ENCODE measurements at places on chromosomes 6 and 20.

DNA sequence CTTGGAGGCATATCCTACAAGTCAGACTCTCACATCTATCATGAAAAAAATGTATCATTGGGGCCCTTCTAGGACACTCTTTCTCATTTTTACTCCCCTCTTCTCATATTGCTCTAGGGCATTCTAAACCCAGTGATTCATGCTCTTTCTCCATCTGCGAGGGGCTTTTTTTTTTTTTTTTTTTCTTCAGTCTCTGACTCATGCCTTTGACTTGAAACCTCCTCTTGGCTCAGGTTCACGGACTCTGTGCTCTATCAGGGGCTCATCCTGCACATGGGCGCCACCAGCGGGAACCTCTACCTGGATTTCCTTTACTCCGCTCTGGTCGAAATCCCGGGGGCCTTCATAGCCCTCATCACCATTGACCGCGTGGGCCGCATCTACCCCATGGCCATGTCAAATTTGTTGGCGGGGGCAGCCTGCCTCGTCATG lies 17.8 kb downstream of the SLC22A1 start:
- DNase-seq: peak; percentile 86

- DNase-seq: no peak
Observed at GRCh38 chr6:106056060-106056745, 29.9 kb upstream of the PRDM1 start.

GRCh38 chr20:62522748-62523396 lies 47.1 kb upstream of the GATA5 start:
- no peak for DNase-seq

DNA sequence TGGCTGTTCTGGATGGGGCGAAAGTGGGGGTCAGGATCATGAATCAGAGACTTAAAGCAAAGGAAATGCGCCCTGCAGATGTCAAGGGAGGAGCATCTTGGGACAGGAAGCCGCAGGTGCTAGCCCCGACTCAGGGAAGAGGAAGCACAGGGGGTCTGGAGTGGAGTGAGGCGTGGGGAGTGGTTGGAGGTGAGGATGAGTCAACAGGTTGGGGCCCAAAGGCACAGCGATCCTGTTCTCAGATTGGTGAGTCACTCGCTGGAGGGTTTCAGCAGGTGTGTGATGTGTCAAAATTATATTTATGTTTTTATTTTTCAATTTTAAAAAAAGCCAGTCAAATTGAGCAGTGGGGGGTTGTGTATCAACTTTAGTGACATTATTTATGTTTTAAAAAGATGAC lies 19.0 kb downstream of the PACSIN1 start:
- peak; percentile 92 for DNase-seq

DNA sequence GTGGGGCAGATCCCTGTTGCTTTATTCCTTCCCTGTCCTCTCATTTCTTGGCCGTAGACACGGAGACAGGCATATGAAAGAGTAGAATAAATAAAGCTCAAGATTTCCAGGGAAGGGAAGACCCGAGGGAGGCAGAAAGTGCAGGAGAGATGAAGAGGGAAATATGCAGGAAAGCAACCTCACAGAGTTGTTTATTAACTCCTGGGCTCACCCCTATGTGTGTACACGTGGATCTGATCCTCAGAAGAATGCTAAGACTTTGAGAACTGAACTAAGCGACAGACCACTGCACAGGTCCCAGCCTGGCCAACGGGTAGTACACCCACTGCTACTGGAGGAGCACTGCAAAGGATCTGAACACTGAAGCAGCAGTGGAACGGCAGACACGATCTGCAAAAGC lies 156.2 kb downstream of the KIF16B start:
- DNase-seq: no peak

DNA sequence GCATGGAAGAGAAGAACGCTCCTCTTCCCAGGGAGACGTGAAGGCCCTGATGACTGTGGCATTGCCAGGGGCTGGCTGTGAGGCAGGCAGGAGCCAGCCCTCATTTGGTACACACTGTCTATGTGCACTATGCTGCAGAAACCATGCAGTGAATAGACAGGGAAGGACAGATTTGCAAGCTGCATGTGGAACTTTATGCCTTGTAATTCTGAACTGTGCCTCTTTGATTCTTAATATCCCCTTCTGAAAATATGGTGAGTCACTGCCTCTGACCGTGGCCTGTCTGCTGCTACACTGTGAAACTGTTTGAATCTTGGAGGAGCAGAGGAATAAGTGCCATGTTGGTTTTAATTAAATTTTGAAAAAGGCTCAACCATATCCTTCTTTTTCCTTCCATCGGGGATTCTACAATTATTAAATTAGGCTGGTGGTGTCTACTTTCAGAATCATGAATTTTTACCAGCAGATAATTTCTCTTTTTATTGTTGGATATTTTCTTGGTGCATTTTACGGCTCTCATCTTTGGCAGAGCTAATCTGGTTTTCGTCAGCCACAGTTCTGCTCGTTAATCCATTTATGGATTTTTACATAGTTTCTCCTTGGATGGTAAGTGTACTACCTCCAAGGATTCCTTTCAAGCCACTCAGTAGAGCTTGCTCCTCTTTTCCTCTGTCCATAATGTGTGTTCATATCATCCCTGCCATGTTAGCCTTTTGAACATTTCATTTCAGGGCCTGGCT lies 301.0 kb upstream of the SLC35B3 start:
- no peak for DNase-seq

GRCh38 chr6:2450546-2450945 lies 205.1 kb upstream of the GMDS start:
- peak; percentile 42 for DNase-seq

GRCh38 chr6:33620158-33620855 lies 815 bp upstream of the ITPR3 start:
- no peak for DNase-seq

DNA sequence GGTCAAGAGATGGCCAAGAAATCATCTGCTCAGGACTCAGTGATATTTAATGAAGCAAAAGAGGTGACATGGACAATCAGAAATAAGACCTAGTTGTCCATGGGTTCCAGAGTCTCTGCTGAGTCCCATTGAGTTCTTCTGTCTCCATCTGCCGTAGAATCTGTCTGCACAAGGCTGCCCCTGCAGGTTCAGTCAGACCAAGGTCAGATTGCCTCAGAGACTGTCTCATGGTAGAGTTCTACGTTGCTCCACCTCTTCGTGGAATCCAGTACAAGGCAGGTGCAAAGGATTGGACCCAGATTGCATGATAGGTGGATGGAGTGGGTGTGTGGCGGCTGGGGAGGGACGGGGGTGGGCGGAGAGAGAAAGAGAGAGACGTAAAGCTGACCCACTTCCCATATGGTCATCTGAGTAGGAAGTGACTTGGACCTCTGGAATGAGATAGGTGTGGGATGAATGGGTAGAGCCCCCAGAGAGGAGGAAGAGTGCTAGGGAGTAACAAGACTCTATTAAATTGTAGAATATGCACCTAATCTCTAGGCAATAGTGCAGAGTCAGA lies 75.3 kb downstream of the SOBP start:
- no peak for DNase-seq

DNA sequence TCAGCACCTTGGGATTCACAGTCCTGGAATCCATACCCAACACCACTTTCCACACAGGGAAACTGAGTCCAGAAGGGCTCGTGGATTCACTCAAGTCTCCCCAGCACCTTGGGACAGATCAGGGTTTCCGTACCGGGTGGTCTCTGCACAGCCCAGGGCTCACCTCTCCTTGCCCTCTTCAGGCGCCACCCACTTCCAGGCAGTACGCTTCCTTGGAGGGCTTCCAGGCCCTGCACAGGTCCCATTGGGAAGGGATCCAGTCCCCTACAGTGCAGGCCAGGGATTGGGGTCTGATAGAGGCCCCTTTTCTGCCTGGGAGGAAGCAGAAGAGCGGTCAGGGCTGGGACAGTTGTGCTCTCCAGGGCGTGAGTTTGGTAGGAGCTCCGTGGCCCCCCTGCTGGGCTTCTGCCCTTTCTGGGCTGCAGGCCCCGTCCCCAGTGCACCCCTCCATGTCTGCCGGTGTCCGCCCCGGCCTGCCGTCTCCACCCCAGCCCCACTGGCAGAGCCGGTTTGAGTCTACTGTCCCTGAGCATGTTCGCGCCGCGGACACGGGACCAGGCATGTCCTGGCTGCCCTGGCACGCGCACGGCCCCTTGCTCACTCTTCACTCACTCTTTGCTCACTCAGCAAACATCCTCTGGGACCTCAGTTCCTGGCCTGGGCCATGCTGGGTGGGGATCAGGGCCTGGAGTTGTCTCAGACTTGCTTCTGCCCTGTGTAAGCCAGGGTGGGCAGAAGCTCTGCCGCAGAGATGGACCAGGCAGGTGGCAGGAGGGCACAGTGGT lies 12.6 kb downstream of the SRC start:
- DNase-seq: peak; percentile 92

DNA sequence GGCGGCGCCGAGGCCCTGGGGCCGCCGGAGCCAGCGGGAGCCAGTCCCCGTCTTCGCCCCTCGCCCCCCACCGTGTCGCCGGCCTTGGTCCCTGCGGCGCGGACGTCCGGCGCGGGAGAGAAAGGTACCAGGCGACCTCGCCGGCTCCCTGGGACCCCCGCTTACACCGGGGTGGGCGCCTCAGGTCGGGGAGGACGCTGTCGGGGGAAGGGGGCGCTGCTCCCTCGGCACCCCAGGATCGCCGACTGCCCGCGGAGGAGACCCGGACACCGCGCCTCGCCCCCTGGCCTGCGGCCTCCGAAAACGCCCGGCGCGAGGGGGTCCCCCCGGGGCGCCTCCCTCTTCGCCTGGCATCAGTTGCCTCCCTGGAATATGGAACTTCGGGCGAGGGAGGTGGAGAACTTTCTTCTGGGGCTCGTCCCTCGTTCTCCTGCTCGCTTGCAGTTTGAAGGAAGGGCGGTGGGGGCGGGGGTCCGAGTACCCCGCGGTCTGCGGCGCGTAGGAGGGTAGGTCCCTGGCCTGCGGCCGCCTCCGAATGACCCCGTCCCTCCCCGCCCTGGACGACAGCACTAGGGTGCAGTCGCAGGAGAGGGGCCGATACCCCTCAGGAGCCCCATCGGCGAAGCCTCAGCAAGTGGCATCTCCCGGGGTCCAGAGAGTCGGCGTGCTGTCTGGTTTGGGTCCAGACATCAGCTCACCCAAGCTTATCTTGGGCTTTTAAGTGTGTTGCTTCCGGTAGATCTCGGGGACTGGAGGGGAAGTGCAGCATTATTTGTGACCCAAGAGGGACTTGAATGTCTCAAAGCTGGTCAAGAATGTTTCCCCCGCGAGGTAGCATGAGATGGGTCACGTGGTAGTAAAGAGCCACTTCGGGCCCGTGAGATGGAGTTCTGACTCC lies 549 bp downstream of the ANKRD6 start:
- DNase-seq: no peak

DNA sequence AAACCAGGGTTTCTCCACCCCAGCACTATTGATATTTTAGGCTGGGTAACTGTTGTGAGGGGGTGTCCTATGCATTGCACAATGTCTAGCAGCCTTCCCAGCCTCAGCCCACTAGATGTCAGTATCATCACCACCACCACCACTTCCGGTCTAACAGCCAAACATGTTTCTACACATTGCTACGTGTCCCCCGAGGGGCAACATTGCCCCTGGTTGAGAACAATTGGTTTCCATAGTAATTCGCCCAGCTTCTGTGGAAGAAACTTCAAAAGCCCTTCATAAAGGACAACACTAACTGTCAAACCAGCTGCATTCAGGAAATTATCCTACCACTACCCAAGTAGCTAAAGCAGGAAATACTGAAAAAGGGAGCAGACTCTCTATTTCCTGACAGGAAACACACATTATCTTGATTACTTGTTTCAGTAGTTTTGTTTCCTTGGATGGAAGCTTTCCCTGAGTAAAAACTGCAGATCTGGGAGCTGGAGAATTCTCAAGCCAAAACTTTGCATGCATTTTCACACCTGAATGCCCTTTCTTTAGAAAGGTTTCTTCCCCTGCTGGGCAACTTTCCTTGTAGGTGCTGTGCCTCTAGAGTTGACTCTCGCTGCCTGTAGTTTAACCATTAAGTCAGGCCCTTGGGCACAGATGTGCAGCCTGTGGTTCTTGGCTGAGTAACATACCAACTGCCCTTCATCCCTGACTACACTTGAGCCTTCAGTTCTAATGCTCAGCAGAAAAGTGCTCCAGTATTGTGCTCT lies 23.6 kb downstream of the PKHD1 start:
- DNase-seq: peak; percentile 46

DNA sequence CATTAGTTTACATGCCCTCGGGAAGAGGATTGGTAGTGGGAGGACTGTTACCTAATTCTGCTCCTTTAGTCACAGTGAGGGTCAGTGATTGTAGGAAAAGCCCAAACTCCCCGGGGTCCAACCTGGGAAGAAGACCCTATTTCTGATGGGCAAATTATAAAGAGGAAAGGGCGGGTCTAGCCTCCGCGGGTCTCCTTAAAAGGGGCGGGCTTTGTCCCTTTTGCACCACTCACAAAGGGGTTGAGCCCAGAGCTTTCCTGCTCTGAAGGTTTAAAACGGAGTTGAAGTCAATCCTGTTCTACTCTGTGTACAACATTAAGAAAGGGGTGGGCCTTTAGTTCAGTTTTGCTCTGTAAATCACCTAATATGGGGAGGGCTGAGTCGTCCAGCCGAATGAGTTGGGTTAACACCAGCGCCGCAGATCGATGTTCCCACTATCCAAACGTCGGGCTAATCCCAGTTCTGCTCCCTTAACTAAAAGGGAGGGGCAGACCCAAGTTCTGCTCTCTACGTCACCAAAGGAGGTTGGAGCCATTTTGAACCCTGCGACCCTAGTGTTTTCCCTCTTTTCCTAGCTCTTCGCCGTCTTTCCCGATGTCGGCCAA lies 920 bp upstream of the RNF5 start:
- no peak for DNase-seq

GRCh38 chr20:61572789-61573188 lies 320.7 kb downstream of the CDH4 start:
- DNase-seq: no peak

GRCh38 chr6:142867988-142868812 lies 76.8 kb downstream of the HIVEP2 start:
- no peak for DNase-seq

- DNase-seq: no peak
Observed at GRCh38 chr6:9025796-9026394, 590.5 kb upstream of the SLC35B3 start.

GRCh38 chr6:169239181-169239580 lies 14.5 kb downstream of the THBS2 start:
- no peak for DNase-seq

- no peak for DNase-seq
Observed at GRCh38 chr6:159089443-159089842, 44.7 kb upstream of the TAGAP start.

DNA sequence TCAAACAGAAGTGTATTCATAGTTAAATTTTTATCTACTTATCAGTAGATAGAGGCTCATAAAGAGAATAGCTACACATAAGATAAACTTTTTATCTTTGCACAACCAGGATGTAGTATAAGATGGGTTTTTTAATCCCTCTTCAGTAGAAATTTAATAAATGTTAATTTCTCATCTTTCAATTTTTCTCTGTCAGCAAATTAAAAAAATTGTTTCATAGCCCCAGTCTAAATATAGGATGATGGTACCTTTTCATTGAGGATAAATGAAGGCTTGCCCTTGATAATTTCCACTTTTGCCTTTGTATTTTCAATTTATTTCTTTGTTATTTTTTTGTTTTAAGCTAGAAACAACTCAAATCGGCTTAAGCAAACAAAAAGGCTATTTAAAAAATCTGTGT lies 251.2 kb upstream of the NOX3 start:
- DNase-seq: no peak

Measured in RWPE1 (cell line).